ENCODE measurements at places on chromosomes 5 and 9.

GRCh38 chr5:3118340-3118739 lies 366.9 kb upstream of the IRX2 start:
- no peak for DNase-seq

DNA sequence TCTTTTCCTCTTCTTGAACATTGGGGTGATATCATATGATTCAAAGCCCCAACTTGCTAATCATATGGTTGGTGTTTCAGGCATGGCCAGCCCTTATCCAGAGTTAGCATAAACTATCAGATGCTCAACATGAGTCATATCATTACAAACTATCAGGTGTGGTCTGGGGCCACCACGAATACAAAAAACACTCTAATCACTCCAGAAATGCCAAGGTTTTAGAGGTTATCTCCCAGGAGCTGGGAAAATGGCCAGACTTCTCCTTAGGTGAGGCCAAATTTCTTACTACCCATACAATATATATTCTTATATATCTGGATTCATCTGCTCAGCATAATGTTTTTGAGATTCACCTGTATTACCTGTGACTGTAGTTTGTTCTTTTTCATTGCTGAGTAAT lies 210.5 kb downstream of the CCDC171 start:
- no peak for DNase-seq

DNA sequence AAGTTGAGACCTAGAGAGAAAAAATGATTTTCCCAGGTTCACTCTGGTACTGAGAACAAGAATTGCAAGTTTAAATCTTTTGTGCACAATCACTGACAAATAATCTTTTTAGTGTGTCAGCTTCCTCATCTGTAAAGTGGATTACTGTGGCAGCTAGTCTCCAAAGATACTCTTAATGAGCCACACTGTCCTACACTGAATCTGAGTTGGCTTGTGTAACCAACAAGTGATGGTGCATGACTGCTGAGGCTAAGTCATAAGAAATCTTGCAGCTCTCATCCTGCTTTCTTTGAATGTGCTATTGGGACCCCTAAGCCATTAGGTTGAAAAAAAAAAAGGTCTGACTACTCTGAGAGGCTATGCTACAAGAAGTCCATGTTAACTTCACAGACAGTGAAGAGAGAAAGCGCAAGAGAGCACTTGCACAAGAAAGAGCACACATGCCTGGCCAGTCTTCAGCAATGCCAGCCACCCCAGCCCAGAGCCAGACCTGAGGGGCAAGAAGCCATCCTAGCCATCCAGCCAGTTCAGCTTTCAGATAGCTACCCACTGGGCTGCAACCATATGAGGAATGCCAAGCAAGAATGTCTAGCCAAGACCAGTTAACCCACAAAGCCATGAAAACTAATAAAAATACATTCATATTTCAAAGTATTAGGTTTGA lies 419.4 kb downstream of the RAB3C start:
- no peak for DNase-seq

- no peak for DNase-seq
These were observed 85.3 kb downstream of the PAPPA start for GRCh38 chr9:116238776-116239340.

- no peak for DNase-seq
These were observed 772.3 kb downstream of the MAT2B start for GRCh38 chr5:164277720-164278119.

DNA sequence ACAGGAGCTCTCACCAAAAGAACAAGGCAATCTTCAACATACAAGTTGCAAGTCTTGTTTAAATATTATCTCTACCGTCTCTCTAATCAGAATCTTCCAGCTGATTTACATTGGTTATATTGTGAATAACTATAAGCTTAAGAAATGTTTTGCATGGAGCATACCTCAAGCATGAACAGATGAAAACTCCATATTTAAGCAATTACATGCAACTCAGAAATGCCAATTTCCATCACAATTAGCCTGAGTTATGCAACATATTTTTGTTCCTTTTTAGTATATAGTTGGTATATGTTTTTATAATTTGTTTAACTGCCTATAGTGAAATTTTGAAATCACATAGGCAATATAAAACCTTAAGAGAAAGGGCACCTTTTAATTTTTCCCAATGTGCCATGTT lies 142.5 kb downstream of the DENND1A start:
- DNase-seq = no peak

DNA sequence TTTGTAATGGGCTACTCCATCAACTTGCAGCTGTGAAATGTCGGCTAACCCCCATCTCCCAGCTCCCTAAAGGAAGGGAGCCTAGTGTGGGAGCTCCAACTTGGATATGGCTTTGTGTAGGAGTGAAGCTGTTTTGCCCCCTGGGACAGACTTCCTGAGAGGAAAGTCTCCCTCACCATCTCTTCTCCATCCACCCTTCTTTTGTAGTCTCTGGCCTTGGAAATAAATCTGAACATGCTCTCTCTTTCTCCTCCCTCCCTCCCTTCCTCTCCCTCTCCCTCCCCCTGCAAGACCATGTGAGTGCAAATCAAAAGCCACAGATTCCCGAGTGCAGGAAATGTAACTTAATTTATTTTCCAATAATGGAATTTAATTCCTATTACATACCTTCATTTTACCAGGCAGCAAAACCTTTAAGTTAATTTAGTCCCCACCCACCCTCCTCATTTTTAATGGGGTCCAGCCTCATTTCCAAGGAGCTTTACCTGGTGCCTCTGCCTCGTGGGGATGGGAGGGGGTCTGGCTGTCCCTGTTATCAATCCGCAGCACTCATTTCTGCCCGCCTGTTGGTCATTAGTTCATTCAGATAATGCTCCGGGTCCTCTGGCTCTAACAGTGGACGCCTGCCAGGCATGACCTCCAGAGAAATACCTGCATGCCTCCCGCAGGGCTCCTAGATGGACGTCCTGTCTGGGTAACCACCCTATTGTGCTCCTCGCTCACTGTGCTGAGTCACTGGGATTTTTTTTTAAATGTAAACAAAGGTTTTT lies 122.9 kb upstream of the TAF11L2 start:
- DNase-seq = no peak

GRCh38 chr5:66149950-66150349 lies 5.8 kb downstream of the SREK1 start:
- no peak for DNase-seq

GRCh38 chr9:69186841-69187611 lies 12.9 kb downstream of the TJP2 start:
- no peak for DNase-seq

- no peak for DNase-seq
These were observed 23.1 kb downstream of the FREM1 start for GRCh38 chr9:14887149-14887548.

DNA sequence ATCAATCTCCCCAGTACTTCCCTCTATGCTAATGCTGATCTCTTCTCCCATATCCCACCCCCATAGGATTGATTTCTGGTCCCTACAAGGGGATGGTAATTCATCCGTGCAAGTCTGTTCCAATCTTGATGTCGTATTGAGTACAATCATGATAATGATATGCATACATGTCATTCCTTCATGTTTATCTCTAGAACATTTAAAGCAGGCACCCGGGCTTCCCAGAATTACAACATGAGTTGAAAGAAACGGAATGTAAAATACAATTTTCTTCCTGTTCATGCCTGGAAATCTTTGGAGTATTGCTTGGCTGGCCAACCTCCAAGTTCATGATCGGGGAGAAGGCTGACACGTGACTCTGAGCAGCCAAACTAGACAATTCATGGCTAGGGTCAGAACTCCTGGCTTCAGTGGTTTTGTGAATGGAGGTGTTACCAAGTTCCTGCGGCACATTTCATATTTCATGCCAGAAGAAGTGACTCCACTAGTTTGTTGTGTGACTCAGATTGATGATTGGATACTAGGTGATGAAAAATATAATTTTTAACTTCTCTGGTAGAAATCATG lies 66.6 kb downstream of the C9orf152 start:
- DNase-seq = no peak

GRCh38 chr9:116873937-116874914 lies 187.1 kb downstream of the TRIM32 start:
- no peak for DNase-seq

- DNase-seq = no peak
These were observed 3.9 kb downstream of the LCN8 start for GRCh38 chr9:136754059-136754572.

GRCh38 chr9:137575716-137576411 lies 2.9 kb downstream of the DPH7 start:
- no peak for DNase-seq

DNA sequence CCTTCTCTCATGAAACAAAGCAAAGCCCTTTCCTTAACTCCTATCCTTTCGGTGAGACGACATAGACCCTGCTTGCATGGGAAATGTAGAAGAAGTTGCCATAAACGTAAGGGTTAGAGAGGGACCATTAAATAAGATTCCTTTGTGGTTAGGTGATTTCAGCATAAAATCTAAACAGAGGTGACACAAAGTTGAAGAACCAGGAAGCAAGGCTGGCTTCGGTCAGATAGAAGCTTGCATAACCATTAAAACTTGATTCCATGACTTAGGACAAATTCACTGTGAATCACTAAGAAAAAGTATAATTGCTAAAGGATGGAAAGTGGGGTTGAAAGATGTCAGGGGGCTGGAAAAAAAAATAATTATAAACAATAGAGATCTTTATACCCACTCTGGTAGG lies 30.9 kb upstream of the ABLIM3 start:
- DNase-seq = no peak

GRCh38 chr9:22119522-22120158 lies 110.5 kb upstream of the CDKN2B start:
- no peak for DNase-seq

DNA sequence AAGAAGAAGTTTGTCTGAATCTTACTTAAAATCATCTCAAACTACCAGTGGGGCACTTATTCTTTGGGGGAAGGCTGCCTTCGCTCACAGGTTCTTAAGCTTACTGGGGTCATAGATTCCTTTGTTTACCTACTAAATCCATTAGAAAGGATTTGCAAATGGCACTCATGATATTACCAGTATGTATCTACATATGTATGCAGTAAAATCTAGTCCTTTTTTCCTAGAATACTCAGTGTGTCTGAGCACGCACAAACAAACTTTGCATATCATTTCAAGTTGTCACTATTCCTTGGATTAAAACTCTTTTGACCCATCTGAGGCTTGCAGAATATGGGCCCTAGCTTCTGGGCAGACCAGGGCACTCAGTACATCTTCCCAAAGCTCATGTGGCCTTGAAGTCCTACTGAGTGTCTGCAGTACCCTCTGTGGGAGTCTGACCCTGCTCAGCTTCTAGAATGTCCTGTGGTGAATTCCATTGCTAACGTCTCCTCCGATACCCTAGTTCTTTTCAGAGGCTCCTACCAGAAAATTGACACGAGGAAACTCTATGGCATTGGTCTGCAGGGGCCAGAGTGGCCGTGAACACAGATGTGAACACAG lies 297.9 kb downstream of the SLIT3 start:
- DNase-seq = no peak

DNA sequence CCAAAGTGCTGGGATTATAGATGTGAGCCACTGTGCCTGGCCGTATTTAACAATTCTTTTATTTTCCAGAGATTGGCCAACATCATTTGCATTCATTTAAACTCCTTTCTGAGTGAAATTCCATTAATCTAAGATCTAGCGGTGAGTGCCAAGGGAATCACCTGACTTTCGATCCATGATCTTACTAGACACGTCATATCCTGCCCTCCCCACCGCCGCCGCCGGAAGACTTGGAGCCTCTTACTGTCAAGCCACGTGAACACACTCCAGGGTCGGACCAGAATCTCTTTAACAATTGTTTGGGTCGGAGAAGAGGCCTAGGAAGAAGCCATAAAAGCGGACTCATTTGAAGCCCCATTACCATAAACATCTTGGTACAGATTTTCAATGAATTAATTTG lies 12.9 kb downstream of the INPP5E start:
- DNase-seq = no peak

DNA sequence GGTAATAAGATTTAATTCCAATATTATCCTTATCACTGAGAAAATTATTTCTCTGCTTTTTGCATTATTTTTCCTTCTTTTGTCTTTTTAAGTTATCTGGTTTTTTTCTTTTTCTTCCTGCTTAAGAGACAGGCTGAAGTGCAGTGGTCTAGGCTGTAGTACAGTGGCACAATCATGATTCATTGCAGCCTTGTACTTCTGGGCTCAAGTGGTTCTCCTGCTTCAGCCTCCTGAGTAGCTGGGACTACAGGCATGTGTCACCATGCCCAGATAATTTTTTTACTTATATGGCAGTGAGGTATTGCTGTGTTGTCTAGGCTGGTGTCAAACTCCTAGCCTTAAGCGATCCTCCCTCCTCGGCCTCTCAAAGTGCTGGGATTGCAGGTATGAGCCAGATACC lies 93.9 kb downstream of the SLC44A1 start:
- DNase-seq = no peak

DNA sequence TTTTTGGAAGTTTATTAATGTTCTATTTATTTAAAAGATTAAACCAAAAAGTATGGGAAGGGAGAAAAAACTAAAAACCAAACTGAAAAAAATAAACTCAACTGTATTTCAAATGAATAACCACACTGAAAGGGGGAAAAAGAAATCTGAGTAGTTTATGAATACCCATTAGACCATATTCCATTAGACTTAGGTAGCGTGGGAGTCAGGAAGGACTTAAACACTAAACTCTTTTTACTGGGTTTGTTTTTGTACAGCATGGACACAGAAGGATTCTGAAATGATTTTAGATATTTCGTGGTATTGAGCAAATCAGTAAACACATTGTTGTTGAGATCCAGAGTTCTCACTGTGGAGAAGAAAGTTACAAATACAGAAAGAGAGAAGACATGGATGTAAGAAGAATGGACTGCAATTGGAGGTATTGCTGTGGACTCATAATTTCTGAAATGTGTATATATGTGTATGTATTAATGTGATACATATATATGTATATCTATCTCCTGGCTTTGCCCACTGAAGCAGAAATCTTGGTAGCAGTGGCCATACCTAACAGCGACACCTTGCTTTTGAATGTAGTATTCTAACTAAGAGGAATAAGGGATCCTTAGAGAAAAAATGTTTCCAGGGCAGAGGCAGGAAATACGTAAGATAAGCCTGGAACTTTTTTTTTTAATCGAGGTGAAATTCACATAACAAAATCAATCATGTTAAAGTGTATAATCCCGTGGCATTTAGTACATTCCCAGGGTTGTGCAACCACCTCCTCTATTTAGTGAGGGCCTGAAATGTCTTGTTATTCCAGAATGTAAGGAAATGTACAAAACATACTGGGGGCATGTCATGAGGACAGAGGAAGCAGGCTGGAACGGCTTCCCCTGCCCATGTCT lies 228.8 kb downstream of the SMARCA2 start:
- DNase-seq = no peak

- no peak for DNase-seq
These were observed 124.3 kb upstream of the SLC25A48 start for GRCh38 chr5:135710045-135710675.

GRCh38 chr9:5642170-5642569 lies 13.3 kb downstream of the RIC1 start:
- DNase-seq = no peak

- no peak for DNase-seq
These were observed 12.2 kb downstream of the CCNI2 start for GRCh38 chr5:132759114-132760048.

DNA sequence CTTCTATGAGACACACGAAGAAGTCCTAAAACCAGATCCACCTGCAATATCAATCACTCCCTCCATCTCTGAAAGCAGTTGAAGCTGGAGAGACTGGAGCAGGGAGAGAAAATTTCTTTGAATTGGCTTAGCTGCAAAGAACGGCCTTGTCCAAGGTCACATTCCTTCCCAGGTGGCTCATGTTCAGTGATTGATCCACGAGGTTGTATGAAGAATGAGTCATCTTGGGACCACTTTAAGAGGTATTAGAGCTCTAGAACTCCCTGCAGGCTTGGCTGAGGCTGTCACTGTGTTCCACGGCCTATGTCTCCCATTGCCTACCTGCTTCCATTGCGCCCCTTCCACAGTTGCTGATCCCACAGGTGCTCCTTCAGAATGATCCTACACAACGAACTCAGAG lies 68.2 kb downstream of the HMHB1 start:
- no peak for DNase-seq

- DNase-seq = no peak
These were observed 65.3 kb downstream of the SH3RF2 start for GRCh38 chr5:146001544-146002190.
